ENCODE measurements at places on chromosomes 16 and 17.

DNA sequence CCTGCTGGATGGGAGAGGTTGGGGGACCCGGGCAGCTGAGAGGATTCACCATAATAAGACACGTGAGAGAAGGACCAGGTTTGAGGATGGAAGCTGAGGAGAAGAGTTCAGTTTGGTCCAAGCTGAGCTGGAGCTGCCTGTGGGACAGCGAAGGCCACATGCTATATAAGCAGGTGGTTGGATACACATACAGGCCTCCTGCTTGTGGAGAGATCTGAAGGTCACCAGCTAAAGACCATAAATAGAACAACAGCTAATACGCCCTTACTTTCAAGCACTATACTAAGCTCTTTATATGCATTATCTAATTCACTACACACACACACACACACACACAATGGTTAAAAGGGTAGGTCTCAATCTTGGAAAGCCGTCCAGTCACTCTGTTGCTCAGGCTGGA is 32.1 kb downstream of the DUSP14 start:
- no peak for DNase-seq

DNA sequence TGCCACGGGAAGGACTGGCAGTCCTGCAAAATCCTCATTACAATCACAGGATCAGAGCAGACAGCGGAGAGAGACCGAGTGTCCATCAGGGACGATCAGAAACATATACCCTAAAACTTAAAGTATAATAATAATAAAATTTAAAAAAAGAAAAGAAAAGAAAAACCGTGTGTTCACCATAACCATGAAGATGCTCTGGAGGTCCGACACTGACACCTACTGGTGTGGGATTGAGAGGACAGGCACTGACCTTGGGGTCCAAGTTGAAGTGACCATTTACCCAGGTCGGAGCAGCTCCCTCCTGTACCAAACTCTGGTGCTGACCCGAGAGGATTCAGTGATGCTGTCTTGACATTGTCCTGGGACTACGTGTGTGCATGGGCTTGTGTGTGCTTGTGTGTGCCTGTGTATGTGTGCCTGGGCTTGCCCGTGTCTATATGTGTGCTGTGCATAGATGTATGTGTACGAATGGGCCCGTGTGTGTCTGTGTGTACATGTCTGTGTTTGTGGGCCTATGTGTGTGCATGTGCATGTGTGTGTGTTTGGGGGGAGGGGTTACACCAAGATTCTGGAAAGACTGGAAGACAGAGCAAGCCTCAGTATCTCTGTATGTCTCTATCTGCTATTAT is 10.0 kb upstream of the CD300LD start:
- DNase-seq, result no peak

GRCh38 chr16:12538667-12539091 is 265.0 kb downstream of the CPPED1 start:
- no peak for DNase-seq

- no peak for DNase-seq
Observed at GRCh38 chr16:10990378-10990777, 46.0 kb downstream of the CLEC16A start.

GRCh38 chr16:48013491-48013901 is 142.3 kb downstream of the ABCC12 start:
- DNase-seq, result no peak

DNA sequence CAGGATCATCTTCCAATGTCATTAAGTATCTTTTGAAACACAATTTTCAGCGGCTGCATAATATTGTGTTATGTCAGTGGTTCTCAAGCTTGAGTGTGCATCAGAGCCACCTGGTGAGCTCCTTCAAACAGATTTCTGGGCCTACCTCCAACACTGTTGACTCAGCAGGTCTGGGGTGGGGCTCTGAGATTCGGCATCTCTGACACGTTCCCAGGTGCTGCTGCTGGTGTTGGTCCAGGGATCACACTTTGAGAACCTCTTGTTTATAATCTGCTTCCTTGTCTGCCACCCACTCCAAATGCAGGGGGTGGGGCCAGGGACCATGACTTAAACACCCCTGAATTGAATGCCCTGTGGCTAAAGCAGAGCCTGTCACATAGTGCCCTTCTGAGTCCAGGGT is 73.8 kb upstream of the HNF1B start:
- no peak for DNase-seq

DNA sequence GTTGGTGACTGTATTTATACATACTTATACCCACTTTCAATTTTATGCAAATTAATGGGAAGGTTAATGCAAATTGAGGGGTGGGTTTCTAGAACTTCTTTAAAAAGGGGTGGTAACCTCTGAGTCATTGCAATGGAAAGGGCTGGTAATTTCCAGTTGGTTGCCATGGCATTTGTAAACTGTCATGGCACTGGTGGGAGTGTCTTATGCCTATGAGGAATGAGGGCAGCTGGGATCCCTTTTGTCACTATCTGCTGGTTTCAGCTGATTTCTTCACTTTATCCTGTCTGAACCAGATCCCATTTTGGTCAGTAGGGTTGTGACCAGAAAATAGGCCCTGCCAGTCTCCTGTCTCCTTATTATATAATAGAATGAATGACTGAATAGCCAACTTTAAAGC is 1006.7 kb upstream of the GOT2 start:
- DNase-seq, result no peak

- DNase-seq, result no peak
Observed at GRCh38 chr16:67716097-67716496, 3.0 kb downstream of the GFOD2 start.

- no peak for DNase-seq
Observed at GRCh38 chr16:12201216-12201615, 224.7 kb downstream of the SNX29 start.

GRCh38 chr16:57747091-57747490 is 11.5 kb downstream of the KATNB1 start:
- DNase-seq, result no peak

- peak; percentile 77 for DNase-seq
Observed at GRCh38 chr17:78258323-78259191, 27.1 kb downstream of the TMEM235 start.

GRCh38 chr16:71515026-71515425 is 11.2 kb upstream of the CHST4 start:
- DNase-seq, result no peak

- no peak for DNase-seq
Observed at GRCh38 chr17:4008441-4009185, 44.4 kb upstream of the ATP2A3 start.

- no peak for DNase-seq
Observed at GRCh38 chr16:28165598-28165997, 46.2 kb downstream of the XPO6 start.

DNA sequence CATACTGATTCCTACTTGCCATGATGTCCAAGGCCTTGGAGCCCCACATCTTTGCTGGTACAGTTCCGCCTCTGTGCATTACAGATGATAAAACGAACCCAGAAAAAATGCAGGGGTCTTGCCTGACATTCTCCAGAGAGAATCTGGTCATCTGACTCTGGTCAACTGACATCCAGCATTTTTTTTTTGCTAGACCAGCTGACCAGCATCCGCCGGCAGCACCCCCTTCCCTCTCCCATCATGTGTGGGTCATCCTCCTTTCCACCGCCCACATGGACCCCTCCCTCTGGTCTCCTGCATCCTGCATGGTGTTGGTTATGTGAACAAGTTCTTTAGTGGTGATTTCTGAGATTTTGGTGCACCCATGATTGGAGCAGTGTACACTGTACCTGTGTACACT is 47.1 kb downstream of the CDH1 start:
- no peak for DNase-seq

DNA sequence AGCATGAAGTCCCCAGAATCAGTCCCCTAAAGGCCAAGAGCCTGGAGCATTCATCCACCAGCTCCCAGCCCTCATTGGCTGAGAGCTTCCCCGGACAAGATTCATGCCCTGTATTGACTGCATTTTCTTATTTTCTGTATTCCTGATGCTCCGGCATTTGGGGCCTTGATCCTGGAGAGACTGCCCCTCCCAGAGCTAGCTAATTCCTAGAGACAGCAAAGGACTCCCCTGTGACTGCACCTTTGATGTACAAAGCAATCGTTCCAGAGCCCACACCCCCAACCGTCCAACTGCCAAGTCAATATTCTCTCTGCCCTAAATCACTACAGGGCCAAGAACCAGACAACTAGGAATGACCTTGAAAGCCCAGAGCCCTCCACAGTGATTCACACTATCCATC is 93.4 kb upstream of the CDH5 start:
- no peak for DNase-seq

DNA sequence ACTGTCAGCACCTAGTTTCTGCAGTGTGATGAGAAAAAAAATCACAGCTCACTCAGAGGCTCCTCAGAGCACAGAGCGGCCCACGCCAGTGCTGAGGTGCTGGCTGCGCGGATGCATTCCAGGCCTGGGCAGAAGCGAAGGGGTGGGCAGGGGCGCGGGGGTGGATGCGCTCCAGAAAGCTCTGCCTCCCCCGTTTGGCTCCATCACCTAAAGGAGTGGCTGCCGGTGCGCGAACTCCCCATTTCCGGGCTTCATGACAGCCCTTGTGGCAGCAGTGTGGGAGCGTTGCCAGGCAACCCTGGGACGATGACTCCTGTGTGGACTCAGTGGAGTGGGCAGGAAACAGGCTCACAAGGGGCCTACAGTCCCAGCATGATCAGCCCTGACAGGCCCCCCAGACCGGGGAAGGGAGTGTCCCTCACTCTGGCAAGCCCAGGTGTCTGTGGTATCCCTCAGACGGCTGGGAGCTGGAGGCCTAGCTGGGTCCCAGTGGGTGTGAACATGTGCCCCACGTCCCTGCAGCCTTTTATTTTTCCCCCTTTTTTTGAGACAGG is 32.8 kb upstream of the NUDT16L1 start:
- DNase-seq, result peak; percentile 73

- peak; percentile 56 for DNase-seq
Observed at GRCh38 chr16:70589998-70590471, 56.3 kb upstream of the IL34 start.

- no peak for DNase-seq
Observed at GRCh38 chr17:28702026-28702751, 9.5 kb downstream of the PROCA1 start.

DNA sequence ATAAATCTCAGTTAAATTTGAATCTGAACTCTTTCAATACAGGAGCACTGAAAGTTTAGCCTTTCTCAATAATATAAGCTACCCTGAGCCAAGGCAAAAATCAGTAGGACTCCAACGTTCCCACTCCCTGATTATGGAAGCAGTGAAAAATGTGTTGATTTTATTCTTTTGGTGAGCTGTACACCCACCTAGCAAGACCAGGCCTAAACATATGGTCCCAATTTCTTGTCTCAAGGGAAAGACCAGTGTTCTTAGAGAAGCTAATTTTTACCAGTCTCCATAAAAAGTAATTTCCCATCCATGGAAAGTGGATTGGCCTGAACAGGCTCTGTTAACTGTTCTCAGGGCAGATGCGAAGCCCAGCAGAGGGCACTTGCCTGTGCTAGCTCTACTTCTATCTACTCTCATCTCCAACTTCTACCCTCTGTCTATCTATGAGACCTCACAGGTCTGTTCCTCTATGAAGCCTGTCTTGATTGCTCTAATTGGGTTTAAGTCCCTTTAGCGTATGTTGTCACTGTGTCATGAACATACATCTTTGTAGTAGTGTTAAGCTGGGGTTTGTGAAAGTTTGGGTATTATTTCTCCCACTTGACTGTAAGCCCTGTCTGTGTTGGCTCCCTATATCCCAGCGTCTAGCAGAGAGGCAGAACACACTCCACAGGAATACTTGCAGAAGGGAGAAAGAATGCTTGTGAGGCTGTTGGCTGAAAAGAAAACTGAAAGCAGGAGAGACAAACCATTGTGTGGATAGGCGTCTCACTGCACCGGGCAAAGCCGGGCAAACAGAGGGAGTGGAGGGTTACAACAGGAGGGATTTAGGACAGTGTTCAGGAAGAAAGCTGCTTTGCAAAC is 167.1 kb upstream of the MAF start:
- DNase-seq, result peak; percentile 37

DNA sequence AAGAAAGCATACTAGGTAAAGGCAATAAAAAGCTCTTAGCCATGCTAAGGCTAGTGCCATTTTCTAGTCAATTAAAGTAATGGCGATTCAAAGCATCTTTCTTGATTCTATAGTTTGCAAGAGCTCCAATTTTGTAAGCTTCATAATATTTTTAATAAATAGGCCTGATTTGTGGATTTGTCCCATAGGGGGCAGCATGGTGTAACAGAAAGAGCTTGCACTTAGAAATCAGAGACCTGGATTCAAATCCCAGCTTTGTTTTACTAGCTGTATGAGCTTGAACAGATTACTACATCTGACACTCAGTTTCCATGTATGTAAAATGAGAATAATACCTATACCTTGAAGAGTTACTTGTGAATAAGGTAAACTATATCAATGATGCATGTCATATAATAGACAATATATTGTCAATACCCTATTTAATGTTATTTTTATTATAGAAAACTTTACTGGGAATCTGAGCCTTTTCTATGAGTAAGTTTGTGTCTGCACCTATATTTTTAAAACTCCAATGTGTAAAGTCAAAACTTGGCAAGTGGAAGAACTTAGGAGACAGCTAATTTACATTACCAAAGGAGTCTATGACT is 93.6 kb upstream of the NOG start:
- DNase-seq, result no peak

- DNase-seq, result no peak
Observed at GRCh38 chr17:47252209-47252608, 1.4 kb upstream of the ITGB3 start.

DNA sequence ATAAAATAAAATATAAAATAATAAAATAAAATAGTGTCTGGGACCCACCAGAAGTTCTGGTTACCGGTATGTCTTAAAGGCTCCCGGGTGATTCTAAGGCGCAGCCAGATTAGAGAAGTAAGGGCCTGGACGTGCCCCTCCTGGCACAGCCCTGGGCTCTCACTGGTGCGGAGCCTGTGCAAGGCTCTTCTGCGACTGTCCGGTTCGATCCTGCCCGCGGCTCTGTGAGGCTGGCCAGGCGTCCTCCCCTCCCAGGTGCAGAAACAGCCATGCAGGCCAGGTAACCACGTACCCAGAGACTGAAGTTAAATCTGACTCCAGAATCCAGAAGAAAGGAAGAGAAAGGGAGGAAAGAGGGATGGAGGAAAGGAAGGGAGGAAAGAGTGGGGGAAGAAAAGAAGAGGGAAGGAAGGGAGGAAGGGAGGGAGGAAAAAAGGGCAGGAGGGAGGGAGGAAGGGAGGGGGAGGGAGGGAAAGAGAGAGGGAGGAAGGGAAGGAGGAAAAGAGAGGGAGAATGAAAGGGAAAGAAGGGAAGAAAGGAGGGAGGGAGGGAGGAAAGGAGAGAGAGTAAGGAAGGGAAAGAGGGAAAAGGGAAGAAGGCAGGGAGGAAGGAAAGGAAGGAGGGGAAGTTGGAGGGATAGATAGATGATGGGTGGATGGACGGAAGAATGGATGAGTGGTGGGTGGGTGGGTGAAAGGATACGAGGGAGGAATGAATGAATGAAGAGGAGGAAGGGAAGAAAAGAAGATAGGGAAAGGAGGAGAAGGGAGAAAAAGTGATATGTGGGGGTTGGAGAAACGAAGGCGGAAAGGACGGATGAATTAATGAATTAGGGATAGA is 42.3 kb downstream of the C16orf82 start:
- no peak for DNase-seq

DNA sequence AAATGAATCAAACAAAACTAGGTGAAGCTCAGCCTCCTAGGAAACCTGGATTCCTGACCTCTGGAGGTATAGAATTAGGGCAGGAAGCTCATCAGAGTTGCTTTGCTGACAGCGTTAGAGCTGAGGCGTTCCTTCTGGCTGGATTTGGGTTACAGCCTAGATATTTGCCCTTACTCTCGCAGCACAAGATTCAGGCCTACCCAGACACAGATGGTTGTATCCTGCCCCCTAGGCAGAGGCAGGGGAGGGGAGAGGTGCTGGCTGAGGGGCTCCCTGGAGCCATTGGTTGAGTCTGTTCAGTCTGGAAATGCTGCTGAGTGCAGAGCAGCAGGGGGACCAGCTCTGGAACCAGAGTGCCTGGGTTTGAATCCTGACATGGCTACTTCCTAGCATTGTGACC is 78.4 kb downstream of the MPRIP start:
- peak; percentile 9 for DNase-seq

GRCh38 chr16:29641561-29641960 is 21.5 kb upstream of the SPN start:
- no peak for DNase-seq

Data from left ventricle myocardium superior (tissue), 1 donor.